ENCODE measurements at places on chromosomes 16 and 17.
A peak's percentile ranks its signal among the peaks of the same experiment; 100 is the strongest.

GRCh38 chr16:81148277-81148676 lies 52.1 kb upstream of the GCSH start:
- no peak for DNase-seq

DNA sequence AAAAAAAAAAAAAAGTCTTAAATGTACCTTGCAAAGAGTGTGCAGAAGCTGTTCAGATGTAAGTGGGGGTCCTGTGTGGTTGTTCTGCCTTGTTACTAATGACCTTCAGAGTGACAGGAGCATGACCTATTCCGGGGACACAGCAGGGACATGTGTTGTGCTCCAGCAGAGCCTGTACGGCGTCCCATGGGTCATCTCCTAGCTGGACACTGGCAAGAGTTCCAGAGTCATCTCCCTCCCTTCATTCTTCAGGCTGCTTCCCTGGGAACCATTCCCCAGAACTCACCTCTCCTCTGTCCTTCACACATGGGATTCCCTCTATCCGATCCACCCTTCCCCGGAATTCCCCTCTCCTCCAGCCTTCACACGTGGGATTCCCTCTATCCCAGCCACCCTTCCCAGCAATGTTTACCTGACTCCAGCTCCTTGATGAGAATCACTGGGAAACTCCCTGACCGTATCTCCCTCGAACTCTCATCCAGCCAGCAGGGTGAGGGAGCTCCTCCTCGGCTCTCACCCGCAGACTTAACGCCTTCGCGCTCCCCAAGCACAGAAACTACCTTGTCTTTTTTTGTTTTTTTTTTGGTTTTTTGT lies 85.8 kb downstream of the MRM3 start:
- DNase-seq = no peak

DNA sequence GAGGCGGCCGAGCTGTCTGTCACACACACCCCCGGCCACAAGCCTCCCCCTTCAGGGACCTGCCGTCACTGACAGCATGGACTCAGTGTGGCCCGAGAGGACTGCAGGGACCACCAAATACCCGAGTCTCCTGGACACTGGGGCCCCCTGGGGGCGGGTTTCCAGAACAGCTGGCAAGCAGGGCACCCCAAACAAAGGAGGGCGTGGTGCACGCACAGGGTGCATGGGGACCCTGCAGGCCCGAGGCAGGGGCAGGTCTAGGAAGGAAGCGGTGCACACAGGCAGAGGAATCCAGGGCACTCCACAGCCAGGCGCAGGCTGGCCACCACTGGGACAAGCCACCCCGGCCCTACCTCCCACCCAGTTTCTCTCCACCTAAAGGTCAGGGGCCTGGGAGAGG lies 28.7 kb upstream of the ENPP7 start:
- no peak for DNase-seq

DNA sequence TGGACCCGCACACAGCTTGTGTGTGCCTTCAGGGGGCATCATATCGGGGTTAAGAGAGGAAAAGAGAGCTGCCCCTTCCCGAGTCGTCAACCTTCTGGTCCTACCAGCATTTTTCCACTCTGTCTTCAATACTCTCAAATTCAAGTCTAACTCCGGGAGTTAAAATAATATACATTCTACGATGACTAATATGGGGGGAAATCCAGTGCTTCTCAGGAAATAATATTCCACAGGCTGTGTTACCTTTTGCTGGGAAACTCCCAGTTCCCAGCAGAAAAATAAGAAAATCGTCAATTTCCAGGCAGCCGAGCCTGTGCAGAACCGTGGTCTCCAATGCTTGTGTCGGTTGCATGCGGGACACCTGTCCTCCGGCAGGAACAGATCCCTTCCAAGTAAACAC lies 105.0 kb upstream of the FOXF1 start:
- DNase-seq = no peak

DNA sequence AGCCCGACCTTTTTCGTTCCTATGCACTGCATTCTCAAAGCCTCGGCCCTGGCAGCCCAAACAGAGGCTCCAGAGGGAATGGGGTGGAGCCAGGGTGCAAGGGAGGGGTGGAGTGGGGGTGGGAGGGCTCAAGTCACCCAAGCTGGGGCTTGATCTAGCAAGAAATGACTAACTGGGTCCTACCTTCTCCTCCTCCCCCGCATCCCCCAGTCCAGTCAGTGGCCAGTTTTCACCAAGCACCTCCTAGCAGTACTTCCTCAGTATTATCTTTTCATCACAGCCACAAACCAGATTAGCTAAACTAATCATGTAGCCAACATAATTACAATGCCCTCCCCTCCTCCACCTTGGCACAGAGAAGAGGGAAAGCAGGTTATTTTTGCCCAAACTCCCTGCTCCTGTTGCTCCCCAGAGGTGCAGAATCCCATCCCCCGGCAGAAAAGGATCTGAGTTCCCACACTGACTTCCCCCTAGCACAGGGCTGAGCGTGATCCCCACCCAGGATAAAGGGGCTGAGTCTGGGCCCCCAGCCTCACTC lies 2.2 kb downstream of the JUP start:
- DNase-seq = peak; percentile 69

DNA sequence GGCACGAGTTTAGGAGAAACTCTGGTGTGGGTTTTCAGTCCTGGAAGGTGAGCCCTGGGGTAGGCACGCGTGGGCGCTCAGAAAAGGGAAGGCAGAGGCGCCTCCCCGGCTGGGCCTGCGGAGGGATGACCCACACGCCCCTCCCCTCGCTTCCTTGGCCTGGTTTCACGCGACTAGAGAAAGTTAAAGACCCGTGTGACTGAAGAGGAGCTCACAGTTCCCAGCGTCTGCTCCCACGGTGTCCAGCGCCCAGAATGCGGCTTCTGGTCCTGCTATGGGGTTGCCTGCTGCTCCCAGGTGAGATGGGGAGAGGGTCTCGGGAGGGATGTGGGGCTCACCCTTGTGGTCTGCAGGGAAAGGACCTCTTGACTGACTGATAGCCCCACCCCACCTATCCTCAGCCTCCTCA lies at the start of gene CD300LG:
TSS of gene CD300LG (plus strand) at position 214 of the 409 bp plus-strand sequence. CDS start at position 255, 41 bp downstream.
- DNase-seq = peak; percentile 38

- no peak for DNase-seq
Measured at GRCh38 chr16:12551530-12551929, 252.2 kb downstream of the CPPED1 start.

DNA sequence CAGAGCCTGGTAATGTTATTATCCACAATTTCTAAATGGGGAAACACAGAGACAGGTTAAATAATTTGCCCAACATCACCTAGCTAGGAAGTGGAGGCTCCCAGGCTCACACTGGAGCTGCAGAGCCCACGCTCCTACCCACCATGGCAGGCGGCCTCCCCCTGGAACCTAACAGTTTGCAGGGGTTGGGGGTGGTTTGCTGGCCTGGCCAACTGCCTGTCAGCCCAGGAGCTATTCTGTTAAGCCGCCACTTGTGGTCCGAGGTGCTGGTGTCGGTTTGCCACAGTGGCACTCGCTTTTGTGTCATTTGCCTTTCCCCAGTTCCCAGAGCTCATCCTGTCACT lies 3.6 kb downstream of the PRCD start:
- DNase-seq = no peak

GRCh38 chr17:74460241-74460640 lies 6.2 kb upstream of the CD300A start:
- DNase-seq = no peak

GRCh38 chr17:45828171-45828570 lies 16.5 kb upstream of the SPPL2C start:
- no peak for DNase-seq

DNA sequence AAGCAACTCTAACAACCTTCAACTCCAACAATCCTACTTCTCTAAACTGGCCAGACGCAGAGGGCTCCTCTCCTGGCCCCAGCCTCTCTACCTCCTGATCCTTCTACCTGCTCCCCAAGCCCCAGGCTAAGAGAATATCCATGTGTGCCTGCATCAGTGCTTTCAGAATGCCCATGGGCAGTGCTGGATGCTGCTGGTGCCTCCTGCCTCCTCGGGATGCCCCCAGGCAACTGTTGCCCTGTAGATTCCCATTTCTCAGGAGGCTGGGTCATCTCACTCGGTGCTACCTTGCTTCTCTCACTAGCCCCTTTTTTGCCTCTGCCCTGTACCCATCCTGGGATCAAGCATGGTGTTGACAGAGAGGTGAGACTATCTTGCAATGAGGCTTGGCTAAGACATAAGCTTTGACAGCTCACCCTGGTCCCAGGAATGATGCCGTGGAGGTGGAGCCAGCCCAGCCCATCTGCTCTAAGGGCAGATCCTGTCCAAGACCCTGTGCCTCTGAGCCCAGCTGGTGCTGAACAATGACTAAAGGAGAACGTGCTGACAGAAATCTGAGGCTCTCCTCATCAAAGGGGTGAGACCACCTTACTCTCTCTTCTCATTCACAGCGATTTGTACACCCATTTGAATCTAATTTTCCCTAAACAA lies 19.4 kb upstream of the SUPT4H1 start:
- no peak for DNase-seq

GRCh38 chr17:48384164-48384563 lies 45.9 kb downstream of the SKAP1 start:
- DNase-seq = no peak

- DNase-seq = no peak
Measured at GRCh38 chr17:79014158-79014758, 4.7 kb upstream of the CANT1 start.

- DNase-seq = no peak
Measured at GRCh38 chr16:5882087-5882640, 784.6 kb upstream of the EEF2KMT start.

DNA sequence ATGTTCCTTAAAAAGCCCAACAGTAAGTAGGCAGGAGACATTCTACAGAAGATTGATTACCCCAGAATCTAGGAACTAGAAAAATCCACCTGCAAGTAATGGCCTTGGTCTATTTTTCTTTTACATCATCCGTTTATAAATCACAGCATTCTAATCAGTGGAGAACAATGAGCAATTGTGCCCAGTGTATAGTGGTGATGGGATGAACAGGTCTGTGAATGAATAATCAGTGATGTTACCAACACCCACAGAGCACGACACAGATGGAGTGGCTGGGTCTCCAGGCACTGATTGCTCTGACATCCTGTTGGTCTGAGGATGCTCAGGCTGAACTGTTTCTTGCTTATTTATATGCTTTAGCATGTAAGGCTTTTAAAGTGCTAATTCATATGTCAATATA lies 1251.2 kb upstream of the CDH8 start:
- DNase-seq = no peak

DNA sequence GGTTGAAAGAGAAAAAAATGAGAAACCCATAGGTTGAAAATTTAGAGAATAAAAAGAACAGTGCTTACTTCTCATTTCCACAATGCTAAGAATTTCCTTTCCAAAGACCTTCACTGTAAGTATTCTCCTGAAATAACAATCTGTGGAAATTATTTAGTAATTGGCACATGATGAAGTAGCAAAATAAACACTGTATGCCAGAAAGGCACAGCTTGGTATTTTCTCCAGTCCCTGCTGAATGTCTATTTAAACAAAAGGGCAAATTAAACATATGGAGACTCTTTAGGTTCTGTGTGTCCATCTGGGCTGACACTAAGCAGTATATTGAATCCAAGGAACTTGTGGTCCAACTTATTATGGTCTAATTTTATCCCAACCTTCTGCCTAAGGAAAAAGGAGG lies 46.1 kb downstream of the CHCT1 start:
- DNase-seq = no peak

DNA sequence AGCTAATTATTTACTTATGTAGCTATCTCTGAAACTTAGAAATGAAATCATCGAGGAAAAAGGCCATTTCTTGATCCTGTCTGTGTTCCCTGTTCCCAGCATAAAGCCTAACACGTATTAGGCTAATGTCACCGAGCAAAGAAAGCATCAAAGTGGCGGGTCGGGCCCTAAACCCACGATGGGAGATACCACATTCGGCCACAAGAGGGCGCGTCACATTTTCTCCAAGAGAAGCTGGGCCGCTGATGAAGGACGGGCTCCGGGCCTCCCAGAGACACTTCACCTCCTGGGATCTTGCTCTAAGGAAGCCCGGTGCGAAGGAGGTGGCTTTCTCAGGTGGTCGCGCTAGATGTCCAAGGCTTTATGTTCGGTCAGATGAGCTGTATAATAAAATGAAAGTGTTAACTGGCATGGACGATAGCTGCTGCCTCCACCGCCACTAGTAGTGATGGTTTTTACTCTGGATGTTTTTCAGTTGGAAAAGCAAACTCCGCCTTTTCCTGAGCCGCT lies 853 bp upstream of the PDK2 start:
- peak; percentile 66 for DNase-seq

GRCh38 chr17:34368196-34368945 lies 5.3 kb upstream of the CCL1 start:
- DNase-seq = no peak

Data from inflammatory macrophage treated with lipopolysaccharide for 1 hour (primary cell).